Foreskin keratinocyte (primary cell): ENCODE measurements at places on chromosomes 7 and 10. TPM values are rescaled to one million over a fixed set of nuclear protein-coding genes. Genes with fewer than 3 reads are reported as not detected.

- DNase-seq = no peak
Measured at GRCh38 chr10:11906714-11907113, 83.6 kb downstream of the PROSER2 start.

The SLC26A5 gene
- total RNA-seq = not detected in 2 replicates

DNA sequence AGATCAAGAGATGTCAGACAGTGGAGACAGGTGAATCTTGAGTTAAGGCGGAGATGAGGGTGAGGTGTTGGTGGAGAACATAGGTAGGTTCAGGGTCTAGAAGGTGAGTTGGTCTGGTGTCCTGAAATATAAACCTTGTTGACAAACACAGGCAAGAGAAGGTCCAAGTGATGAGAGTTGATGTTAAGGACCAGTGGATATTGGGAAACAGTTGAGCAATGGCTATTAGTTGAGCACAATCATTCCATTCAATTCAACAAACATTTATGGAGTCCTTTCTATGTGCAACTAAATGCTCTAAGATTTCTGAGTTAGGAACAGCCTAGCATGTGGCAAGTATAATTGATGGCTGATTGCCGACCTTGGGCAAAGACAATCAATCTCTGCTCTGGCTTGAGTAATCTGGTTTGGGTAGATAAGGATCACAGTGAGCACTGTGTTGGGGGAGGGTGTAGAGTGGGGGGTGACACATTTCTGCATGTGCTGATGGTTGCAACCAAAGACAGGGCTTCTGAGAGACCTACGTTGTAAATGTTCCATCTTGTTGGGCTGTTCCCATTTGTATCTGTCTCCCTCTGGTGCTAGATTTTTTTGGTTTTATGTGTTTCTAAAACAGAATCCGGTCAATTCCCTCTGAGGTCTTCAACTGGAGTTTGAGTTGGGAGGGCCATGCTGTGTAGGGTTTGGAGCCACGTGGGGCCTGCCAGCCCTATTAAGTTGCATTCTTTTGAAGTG is 201.1 kb downstream of the BAMBI start:
- DNase-seq = no peak

The LMTK2 gene
- 13.8 and 14.2 TPM in 2 replicates for total RNA-seq

The PARD3 gene
- 65.4 and 69.5 TPM in 2 replicates for total RNA-seq

DNA sequence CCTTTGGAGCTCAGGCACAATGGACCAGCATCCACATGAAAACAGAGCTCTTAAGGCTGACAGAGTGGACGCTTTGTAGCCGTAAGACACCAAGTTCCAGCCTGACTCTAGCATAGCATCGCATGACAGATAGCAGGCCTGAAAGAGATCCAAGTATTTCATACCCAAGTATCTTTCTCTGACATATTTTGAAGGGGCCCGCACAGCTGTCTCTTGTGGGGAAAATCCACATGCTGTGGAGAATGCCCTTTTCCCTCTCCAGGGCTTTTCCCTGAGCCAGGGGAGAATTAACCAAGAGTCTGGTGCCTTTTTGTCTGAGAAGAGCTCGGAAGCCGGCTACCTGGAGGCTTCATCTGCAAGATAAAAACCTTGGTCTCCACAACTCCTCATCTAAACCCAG is 51.0 kb downstream of the CFAP46 start:
- DNase-seq = no peak

DNA sequence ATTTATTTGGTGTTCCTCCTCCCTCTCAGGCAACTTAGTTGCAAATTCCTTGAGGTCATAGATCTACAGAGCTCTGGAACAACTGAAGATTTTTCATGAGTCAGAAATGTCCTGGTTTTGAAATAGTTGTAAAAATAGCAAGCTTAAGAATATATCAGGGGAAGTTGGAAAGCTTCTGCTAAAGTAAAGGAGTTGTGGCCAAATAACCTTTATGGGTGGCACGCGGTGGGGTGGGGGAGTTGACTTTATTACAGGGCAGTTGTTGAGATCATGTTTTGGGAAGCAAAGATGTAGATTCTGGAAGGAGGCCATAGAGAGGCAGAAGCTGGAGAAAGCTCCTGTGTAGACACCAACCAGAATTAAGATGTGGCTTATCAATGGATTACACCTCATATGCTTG is 326.0 kb upstream of the MTPN start:
- no peak for DNase-seq

- no peak for DNase-seq
Measured at GRCh38 chr10:340646-341045, 205.4 kb downstream of the ZMYND11 start.

The TMEM225B gene
- 0.25 TPM in 1 of 2 replicates, not detected in the other for total RNA-seq

DNA sequence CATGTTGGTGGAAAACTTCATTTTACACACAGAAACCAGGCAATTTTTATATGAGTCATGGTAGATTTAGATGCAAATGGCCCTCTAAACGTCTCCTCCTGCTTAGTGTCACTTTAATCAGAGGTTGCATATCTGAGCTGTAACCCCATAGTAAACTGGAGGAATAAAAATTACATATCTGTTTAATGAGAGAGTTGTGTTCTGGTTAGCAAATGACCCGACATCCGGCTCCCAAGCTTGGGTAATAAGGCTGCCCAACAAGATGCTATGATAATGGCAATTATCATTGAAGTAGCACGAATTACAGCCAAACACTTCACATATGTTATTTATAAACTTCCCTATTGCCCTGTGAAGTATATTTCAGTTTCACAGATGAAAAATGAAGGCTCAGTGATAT is 10.6 kb upstream of the ADAM12 start:
- DNase-seq = no peak

DNA sequence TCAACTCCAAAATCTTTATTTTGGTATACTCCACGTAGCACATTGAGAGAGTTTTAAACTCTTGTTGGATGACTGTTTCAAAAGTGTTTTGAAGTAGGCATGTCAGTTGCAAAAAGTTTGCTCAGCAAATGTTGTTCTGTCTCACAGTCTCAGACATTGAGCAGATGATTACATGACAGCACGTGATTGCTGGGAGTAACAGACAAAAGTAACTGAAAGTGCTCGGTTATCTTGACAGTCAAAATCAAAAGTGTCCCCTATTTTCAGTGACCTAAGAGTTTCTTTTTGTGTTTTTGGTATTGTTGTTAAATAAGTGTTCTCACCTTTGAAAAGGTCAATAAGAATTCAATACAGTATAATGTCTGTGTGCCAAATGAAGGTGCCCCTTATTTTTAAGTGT is 84.3 kb downstream of the CFTR start:
- no peak for DNase-seq

DNA sequence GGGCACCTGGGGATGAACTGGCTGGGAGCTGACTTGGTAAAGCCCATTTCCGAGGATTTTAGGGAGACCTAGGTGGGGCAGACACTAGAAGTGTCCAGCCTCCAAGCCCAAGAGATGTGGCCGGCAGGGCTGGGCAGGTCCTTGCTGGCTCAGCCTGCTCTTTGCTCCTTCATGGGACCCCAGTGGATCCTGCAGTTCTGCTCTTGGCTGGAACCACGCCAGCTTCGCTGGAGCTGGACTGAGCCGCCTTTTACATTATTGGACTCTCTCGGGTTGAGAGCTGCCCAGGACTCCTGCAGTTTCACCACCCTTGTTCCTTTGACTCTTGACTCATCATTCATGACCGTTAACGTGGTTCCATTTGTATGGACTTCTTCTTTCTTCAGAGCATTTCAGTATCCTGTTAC is 5.7 kb downstream of the PPIF start:
- DNase-seq = no peak

GRCh38 chr7:20351901-20352300 is 21.2 kb downstream of the ITGB8 start:
- DNase-seq = peak; percentile 69

The NSUN5 gene
- total RNA-seq = 31.1 and 34.0 TPM in 2 replicates

DNA sequence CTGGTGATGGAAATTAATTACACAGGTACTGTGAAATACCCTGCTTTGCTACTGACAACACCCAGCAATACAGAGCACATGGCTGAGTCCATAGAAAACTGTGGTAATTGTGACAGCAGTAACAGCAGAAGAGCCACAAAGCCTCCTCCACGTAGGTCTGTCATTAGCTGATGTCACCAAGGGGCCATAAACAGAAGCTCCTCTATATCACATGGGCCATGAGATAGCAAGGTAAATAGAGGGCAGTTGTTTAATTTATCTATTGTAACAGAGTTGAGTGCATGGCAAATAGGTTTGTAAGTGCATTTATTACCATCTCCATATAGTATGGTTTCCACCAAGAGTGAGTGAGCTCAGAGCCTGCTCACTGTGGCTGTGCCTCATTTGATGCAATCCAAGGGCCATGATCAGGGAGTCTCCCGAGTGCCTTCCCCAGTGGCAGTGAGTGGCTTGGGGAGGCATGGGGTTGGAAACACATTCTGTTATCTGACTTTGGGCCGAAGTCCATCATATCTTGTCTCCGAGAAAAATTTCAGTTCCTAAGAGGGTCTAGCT is 281.2 kb downstream of the SKAP2 start:
- DNase-seq = no peak

DNA sequence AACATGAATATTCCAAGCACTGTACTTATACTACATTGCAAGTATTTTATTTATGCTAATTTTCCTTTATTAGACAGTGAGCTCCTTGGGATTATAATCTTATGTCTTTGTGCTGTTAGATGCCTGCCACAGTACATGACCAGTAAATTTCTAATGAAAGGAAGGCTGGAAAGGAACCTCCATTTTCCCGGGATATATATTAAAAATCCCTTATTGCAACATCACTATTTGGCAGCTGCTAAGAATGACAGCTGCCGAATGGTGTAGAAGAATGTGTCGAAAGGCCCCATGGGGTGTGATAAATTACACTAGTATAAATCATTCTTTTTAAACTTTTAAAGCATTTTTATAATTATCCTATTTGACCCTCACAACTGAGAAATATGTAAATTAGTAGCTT is 59.1 kb downstream of the TFAM start:
- DNase-seq = no peak

The ZNF248 gene
- total RNA-seq = 4.1 and 4.2 TPM in 2 replicates

- DNase-seq = no peak
Measured at GRCh38 chr10:124511205-124512039, 49.8 kb downstream of the LHPP start.

The ACBD7 gene
- total RNA-seq = 0.07 and 0.20 TPM in 2 replicates

The GRM3 gene
- not detected in 2 replicates for total RNA-seq

GRCh38 chr10:1316121-1316808 is 260.1 kb downstream of the WDR37 start:
- no peak for DNase-seq

DNA sequence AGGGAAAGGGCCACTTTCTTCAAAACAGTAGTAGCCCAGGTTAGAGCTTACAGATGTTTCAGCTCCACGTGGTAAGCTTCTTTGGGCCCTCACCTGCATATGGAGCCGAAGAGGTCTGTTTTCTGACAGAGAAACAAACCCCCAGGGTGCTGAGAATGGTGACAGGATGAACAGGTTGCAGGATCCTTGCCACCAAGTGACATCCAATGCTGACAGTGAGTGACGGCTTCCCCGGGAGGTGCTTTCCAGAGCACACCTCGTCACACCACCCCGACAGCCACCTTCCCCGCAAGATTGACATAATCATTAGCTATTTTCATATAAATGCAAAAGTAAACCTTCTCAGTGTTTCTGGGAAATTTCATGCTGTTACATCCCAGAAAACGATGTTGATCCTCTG is 109.3 kb upstream of the BTBD16 start:
- no peak for DNase-seq

DNA sequence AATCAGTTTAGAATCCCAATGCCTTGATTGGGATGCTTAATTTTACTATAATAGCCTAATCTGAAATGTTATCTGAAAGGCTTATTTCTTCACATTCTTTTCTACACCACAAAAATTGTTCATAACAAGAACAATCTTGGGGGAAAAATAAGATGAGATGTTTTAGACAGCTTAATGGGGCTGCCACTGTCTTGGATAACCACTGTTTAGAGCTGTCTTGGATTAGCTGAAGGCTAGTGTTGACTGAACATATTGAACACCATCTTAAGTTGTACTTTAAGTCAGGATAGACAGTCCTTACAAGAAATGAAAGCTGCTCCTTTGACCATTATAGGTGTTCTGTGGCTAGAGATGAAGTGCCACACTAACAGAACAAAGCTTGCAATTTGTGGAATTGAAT is 501.3 kb downstream of the GFRA1 start:
- DNase-seq = no peak

GRCh38 chr10:64086083-64086767 is 565.0 kb downstream of the REEP3 start:
- no peak for DNase-seq

The GSTO2 gene
- 45.0 and 55.8 TPM in 2 replicates for total RNA-seq

DNA sequence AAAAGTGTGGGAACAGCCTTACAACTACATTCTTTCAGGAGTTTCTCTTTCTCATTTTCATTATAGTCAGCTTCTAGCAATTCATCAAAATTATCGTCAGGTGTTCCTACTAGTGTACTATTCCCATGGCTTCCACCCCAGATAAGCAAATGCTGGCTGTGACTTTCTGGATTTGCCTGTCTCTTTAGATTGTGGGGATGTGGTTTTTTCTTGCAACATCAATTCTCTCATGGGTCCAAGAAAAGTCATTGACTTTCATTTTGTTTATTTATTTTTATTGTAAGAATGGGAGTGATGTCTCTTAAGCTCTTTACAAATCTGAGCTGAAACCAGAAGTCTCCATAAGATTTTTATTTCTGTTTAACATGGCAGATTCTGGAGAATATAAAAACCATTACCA is 349.7 kb upstream of the SEMA3C start:
- no peak for DNase-seq

The SLC39A12 gene
- total RNA-seq = not detected in 2 replicates

The AQP1 gene
- total RNA-seq = not detected in 2 replicates

The CTNNA3 gene
- 0.07 TPM in 1 of 2 replicates, not detected in the other for total RNA-seq

GRCh38 chr10:100709146-100710082 is 36.0 kb upstream of the PAX2 start:
- no peak for DNase-seq

DNA sequence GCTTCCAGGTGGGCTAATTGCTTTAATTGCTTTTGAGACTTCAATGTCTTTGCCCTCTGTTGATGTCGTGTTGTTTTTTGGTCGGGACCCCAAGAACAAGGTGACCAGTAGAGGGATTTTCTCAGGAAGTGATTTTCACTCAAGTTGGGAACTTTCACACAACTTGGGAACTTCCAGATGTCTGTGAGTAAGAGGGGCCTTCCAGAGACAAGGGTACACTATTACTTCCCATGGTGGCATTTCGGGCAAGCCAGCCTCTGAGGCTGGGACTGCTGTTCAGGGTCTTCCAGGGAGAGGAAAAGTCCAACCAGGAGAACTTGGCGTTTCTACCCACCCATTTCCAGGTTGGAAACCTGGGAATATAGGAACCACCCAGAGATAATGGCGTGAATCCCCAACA is 170.0 kb upstream of the CDCA7L start:
- no peak for DNase-seq

GRCh38 chr7:140654661-140655060 is 14.0 kb upstream of the DENND2A start:
- DNase-seq = no peak

The TWIST1 gene
- total RNA-seq = 0.28 and 0.31 TPM in 2 replicates

DNA sequence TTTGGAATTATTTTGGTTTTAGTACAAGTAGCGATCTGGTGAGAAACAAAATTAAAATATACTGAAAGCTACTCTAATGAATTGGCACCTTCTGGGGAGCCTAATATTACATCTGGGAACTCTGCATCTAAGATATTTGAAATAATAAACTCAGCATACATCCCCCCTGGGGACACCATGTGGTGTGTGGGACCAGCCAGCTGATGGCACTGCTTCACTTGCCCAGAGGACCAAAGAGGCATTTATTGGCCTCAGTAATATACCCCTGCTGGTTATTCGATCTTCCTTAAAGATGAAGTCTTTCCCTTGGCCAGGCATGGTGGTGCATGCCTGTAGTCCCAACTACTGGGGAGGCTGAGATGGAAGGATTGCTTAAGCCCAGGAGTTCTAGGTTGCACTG is 195.1 kb upstream of the AUTS2 start:
- no peak for DNase-seq

GRCh38 chr7:89223900-89224395 is 428.4 kb upstream of the TEX47 start:
- DNase-seq = no peak
